ENCODE measurements at places on chromosomes 13 and 19. TPM values are rescaled to one million over a fixed set of nuclear protein-coding genes. Genes with fewer than 3 reads are reported as not detected.

Gene ATP7B
- 5.7 TPM for total RNA-seq

Gene SLC25A41
- total RNA-seq = 0.28 TPM

Gene C19orf38
- total RNA-seq = 3.3 TPM

DNA sequence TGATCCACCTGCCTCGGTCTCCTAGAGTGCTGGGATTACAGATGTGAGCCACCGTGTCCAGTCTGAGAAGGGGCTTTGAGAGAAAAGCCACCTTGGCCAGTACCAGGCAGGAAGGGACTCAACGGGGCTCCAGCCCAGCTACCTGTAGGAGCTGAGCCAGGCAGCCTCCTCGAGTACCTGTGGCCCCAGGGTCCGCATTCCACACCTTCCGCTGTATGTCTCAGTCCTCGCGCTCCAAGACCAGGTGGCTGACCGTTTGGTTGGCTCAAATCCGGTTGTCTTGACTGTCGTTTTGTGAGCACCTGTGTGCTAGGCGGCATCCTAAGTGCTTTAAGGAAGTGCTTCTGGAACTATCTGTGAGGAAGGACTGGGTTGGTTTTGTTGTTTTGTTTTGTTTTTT, 16.2 kb downstream of the MARK4 start:
- DNase-seq = no peak

All from kidney (tissue), 22 donors.